ENCODE measurements at places on chromosomes 4 and X.

GRCh38 chr4:184814686-184815045 lies 11.1 kb downstream of the ACSL1 start:
- no peak for DNase-seq

DNA sequence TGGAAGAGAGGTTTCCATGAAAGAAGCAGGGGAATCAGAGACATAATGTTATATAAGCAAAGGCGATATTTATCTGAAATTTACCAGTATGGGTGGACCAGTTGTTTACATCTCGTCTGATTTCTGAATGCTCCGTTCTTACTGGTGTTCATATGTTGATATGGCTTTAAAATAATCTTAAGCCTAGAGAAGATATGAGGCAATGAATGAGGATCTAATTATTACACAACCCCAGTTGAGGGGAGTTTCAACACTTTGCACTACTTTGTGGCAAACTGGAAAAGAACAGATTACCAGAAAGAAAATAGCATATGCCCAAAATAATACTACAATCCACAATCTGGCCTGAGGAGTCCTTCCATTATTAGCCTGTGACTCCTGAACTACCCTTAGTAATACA lies 263.3 kb upstream of the MAGEB2 start:
- DNase-seq = no peak

DNA sequence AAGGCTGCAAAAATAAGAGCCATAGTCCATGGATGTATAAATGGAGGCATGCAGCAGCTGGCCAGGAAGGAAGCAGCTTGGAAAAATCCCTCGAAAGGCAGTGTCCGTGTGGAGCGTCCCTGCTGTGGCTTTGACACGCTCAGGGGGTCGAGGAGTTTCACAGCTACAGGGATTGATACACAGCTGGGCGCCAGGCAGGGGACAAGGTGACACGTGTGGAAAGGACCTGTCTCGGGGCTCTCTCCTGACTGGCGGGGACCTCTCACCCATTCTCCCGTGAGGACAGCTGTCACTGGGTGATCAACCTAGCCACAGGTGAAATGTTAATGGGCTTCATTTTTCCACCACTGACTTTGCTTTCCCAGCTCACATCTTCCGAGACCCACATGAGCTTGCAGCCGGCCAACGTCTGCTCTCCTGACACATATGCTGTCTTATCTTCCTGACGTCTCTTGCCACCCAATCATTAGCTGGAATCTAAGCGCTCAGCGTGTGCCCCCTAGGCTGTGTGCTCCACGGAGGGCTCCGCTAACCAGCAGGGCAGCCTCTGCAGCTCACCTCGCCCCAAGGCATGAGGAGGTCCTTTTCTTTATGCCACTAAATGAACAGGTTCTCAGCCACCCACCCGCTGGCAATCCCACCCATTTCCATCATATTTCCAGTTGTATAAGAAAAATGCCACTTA lies 89.4 kb upstream of the AFAP1 start:
- DNase-seq = no peak

DNA sequence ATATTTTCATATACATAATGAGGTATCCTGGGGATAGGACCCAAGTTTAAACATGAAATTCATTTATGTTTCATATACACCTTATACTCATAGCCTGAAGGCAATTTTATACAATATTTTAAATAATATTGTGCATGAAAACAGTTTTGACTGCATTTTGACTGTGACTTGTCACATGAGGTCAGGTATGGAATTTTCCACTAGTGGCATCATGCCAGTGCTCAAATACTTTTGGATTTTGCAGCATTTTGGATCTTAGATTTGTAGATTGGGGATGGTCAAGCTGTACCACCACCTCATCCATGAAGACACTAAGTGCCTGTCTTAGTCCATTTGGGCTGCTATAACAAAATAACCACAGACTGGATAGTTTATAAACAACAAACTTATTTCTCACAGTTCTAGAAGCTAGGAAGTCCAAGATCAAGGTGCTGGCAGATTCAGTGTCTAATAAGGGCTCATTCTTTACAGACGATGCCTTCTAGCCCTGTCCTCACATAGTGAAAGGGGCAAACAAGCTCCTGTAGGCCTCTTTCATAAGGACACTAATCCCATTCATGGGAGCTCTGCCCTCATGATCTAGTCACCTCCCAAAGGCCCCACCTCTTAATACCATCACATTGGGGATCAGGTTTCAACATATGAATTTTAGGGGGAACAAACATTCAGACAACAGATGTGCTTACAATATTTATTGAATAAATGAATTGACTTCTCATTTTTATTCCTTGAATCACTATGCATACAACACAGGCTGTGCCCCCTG lies 9.4 kb downstream of the NUDT6 start:
- no peak for DNase-seq

- no peak for DNase-seq
These were observed 134.2 kb upstream of the FRG1 start for GRCh38 chr4:189806506-189806905.

DNA sequence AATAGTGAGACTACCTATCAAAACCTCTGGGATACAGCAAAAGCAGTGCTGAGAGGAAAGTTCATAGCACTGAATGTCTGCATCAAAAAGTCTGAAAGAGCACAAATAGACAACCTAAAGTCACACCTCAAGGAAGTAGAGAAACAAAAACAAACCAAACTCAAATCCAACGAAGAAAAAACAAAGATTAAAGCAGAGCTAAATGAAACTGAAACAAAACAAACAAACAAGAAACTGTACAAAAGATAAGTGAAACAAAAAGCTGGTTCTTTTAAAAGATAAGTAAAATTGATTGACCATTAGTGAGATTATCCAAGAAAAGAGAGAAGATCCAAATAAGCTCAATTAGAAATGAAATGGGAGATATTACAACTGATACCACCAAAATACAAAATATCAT lies 378.3 kb upstream of the NDST4 start:
- no peak for DNase-seq

DNA sequence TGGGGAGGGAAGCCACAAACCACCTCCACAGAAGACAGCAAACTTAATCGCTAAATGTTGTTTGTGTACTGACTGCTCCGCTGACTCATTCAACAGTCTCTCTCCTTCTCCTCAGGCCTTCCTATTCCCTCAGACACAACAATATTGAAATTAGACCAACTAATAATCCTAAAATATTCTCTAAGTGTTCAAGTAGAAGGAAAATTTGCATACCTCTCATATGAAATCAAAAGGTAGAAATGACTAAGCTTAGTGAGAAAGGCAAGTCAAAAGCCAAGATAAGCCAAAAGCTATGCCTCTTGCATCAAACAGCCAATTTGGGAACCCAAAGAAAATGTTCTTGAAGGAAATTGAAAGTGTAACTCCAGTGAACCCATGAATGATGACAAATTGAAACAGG lies 75.7 kb upstream of the ARHGAP24 start:
- no peak for DNase-seq

Measured in lower leg skin (tissue), 4 donors.